ENCODE measurements at places on chromosomes 2 and 18. TPM values are rescaled to one million over a fixed set of nuclear protein-coding genes. Genes with fewer than 3 reads are reported as not detected.

ZSWIM2 gene
- polyA plus RNA-seq, result 0.03 TPM

PFN4 gene
- not detected for polyA plus RNA-seq

CABLES1 gene
- 7.8 TPM for polyA plus RNA-seq

NFATC1 gene
- 2.2 TPM for polyA plus RNA-seq

PAIP2B gene
- 4.8 TPM for polyA plus RNA-seq

PGAP1 gene
- polyA plus RNA-seq, result 0.54 TPM

GPR17 gene
- polyA plus RNA-seq, result not detected

ASTL gene
- not detected for polyA plus RNA-seq

IL1F10 gene
- not detected for polyA plus RNA-seq

ALK gene
- polyA plus RNA-seq, result 0.98 TPM

NT5C1B gene
- 0.78 TPM for polyA plus RNA-seq

MAPK4 gene
- polyA plus RNA-seq, result 0.71 TPM

KCNG2 gene
- not detected for polyA plus RNA-seq

NT5DC4 gene
- not detected for polyA plus RNA-seq

MOGAT1 gene
- not detected for polyA plus RNA-seq

BOLL gene
- 0.18 TPM for polyA plus RNA-seq

CHRNG gene
- not detected for polyA plus RNA-seq

C2orf81 gene
- 0.22 TPM for polyA plus RNA-seq

MAP2 gene
- polyA plus RNA-seq, result 0.22 TPM

SLC38A11 gene
- polyA plus RNA-seq, result 7.2 TPM

BCL11A gene
- polyA plus RNA-seq, result 2.2 TPM

STK17B gene
- polyA plus RNA-seq, result 15.2 TPM

CRACDL gene
- polyA plus RNA-seq, result 10.1 TPM

CHST9 gene
- polyA plus RNA-seq, result 0.07 TPM

TRIM43 gene
- polyA plus RNA-seq, result not detected

RIT2 gene
- polyA plus RNA-seq, result not detected

TMEM163 gene
- 0.57 TPM for polyA plus RNA-seq

STON1 gene
- polyA plus RNA-seq, result 1.4 TPM

DQX1 gene
- polyA plus RNA-seq, result 59.2 TPM

CDH19 gene
- polyA plus RNA-seq, result 3.0 TPM

PROM2 gene
- 17.9 TPM for polyA plus RNA-seq

TEX44 gene
- polyA plus RNA-seq, result not detected

POTEJ gene
- not detected for polyA plus RNA-seq

CRYGD gene
- polyA plus RNA-seq, result not detected

ANKRD62 gene
- not detected for polyA plus RNA-seq

SCYGR5 gene
- polyA plus RNA-seq, result not detected

STPG4 gene
- not detected for polyA plus RNA-seq

SERPINB13 gene
- not detected for polyA plus RNA-seq

RTP5 gene
- not detected for polyA plus RNA-seq

ASPRV1 gene
- 1.5 TPM for polyA plus RNA-seq

PLGLB1 gene
- polyA plus RNA-seq, result not detected

ZNF236 gene
- 2.6 TPM for polyA plus RNA-seq

RFTN2 gene
- polyA plus RNA-seq, result 1.5 TPM

SRD5A2 gene
- not detected for polyA plus RNA-seq

AQP4 gene
- 0.27 TPM for polyA plus RNA-seq

PAPOLG gene
- polyA plus RNA-seq, result 3.8 TPM

ANKRD30BL gene
- polyA plus RNA-seq, result not detected
